ENCODE measurements at places on chromosomes 2 and 18.

DNA sequence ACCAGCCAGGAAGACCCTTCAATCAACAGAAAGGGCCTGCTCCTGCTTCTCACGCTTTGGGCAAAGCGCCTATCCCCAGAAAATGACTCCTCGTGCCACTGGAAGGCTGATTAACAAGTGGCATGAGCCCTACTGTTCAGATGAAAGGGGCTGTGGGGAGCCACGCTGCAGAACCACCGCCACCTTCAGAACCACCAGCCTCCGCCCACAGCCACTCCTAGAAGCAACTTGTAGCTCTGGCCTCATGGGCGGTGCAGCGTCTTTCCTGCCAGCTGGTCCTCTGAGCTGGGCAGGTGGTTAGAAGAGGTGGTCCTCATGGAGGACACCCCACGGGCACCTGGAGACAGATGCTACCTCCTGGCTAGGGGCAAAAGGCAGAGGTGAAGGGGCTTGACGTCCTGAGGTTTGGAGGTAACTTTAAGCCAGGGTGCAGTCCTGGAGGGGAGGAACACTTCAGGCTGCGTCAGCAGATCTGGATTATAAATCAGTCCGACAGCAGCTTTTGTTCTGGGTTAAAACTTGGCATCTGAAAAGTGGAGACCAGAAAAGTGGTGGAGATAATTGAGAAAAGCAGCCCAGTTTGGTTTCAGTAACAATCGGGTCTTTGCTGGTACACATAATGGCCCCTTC is 861 bp upstream of the SEMA4C start:
- DNase-seq = no peak

DNA sequence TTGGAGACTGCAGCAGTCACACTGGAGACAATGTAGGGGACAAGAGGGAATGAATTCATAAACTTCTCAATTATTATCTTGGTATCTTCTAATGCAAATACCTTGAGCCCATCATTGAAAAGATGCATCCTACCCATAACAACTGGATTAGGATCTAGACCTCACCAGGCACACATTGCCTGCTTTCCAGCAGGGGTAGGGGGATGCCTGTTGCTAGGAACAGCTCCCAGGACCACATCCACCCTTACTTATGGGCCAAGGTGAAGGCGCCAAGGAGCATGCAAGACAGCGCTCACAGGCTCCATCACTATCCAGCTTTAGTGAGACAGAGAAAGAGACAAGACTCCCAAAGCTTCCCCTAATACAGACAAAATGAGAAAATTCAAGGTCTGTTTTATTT is 24.4 kb downstream of the KCTD1 start:
- DNase-seq = no peak

GRCh38 chr2:118309946-118310680 is 221.8 kb downstream of the INSIG2 start:
- DNase-seq = peak; percentile 83

DNA sequence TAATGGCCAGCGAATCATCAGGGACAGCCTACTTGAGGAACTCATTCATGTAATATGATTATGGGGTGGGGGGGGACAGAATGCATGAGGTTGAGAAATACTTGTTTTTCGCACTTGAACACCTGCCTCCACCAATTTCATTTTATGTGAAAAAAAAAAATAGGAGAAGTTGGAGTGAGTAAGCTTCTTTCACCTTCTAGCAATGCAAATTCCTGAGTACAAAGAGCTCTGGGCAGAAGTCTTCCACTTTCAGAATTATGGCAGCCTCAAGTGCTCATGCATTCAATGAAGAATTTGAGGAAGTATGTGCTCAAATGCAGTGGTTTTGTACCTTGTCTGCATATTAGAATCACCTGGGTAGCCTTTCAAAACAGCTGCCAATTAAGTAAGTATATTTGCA is 40.1 kb upstream of the GPD2 start:
- DNase-seq = no peak

- no peak for DNase-seq
These were observed 310.3 kb downstream of the NOL4 start for GRCh38 chr18:33914399-33914798.

DNA sequence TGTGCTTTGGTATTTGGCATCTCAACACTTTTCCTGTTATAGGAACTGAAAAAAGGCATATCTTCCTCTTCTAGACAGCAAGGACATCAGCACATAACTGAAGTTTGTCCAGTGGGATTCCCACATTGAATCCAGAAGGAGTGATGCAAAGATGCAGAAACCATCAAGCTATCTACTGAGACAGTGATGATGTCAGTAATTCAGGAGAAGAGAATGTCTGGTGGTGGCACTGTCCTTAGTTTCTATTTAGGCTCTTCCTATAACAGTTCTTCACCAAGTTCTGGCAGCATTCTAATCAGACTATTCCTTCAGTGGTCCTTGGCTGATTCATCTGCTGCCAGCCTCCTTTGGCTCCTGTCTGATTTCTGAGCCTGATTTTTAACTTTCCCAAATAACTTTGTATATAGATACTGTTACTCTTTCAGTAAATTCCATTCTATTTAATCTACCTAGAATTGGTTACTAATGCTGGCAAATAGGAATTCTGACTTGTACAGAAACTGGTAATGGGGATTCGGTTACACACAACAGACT is 56.6 kb upstream of the AGPS start:
- no peak for DNase-seq

- peak; percentile 80 for DNase-seq
These were observed 1.7 kb downstream of the FZD7 start for GRCh38 chr2:202035089-202035940.

GRCh38 chr2:22536133-22536532 is 848.8 kb upstream of the KLHL29 start:
- DNase-seq = no peak

- no peak for DNase-seq
These were observed 101.6 kb upstream of the TEX51 start for GRCh38 chr2:126796931-126797621.

- DNase-seq = no peak
These were observed 57.8 kb downstream of the AFTPH start for GRCh38 chr2:64581777-64582539.

- DNase-seq = no peak
These were observed 40.0 kb downstream of the SLC40A1 start for GRCh38 chr2:189540551-189540950.

- DNase-seq = no peak
These were observed 41.2 kb downstream of the RALBP1 start for GRCh38 chr18:9516437-9517064.

DNA sequence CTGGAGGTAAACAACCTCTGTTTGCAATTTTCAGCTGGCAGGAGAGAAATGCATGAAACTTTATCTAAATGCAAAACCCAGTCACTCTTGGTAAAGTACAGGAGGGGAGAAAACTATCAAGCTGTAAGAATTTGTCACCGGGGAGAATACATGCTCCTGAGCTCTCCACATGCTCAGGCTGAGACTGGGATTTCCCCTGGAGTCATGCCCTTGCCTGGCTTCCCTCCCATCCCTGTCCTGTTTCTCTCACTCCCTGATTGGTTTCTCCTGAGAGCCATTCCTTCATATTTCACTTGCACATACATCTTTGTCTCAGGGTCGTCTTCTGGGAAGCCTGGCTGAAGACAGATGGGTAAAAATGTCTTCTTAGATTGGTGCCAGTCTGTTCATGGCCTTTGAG is 52.9 kb upstream of the SPATS2L start:
- DNase-seq = no peak

- DNase-seq = no peak
These were observed 1.4 kb upstream of the SLC20A1 start for GRCh38 chr2:112644155-112644932.

DNA sequence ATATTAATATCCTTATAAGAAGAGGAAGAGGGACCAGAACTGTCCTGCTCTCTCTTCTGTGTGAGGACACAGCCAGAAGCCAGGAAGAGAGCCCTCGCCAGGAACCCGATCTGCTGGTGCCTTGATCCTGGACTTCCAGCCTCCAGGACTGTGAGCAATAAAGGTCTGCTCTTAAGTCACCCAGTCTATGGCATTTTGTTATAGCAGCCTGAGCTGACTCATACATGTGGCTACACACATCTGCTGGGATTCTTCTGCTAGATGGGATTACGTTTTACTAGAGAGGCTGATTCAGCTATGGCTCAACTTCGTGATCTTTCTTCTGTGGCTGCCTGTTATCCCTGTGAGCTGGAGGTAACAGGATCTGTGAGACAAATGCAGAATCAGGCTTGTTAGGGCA is 29.6 kb downstream of the ARL4C start:
- no peak for DNase-seq

Data from left hindlimb (tissue), 1 donor.